ENCODE measurements at places on chromosomes 5 and 9.

GRCh38 chr5:56851258-56851941 lies 36.1 kb downstream of the MAP3K1 start:
- no peak for DNase-seq

GRCh38 chr5:154866841-154867240 lies 8.4 kb downstream of the CNOT8 start:
- DNase-seq, result no peak

DNA sequence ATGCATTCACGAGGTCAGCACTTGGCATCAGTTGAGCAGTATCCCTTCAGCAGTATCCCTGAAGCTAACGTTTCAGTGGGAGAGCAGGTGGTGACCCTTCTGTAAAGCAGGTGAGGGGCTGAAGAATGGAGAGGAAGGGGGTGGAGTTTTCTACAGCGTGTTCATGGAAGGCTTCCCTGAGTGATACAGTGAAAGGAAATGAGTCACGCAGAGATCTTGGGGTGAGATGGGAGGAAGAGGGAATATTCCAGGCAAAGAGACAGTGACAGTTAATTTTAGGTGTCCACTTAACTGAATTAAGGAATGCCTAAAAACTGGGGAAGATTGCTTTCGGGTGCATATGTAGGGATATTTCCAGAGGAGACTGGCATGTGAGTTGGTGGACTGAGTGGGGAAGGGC lies 25.7 kb downstream of the TAS2R1 start:
- DNase-seq, result no peak

DNA sequence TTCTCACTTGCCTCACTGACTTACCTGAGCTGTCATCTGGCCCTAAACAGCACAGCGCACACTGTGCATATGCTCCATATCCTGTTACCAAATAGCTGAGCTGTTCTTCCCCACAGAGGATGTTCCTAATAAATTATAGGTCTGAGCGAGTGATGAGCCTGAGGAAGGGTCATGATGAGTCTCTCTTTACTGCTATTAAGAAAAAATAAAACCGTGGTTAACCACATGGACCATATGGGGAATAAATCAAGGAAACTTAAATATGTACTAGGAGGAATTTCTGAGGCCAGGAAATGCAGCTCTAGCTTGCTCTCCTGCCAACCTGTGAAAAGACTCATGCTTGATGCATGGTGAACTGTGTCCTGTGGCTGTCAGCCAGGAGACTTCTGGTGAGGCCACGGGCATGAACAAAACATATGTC lies 424.8 kb upstream of the DMAC1 start:
- no peak for DNase-seq

GRCh38 chr5:177496070-177496726 lies 1.2 kb downstream of the PDLIM7 start:
- no peak for DNase-seq

- no peak for DNase-seq
Measured at GRCh38 chr9:17422994-17423680, 155.7 kb upstream of the SH3GL2 start.

GRCh38 chr5:66877843-66878242 lies 281.6 kb downstream of the MAST4 start:
- DNase-seq, result no peak
